ENCODE measurements at places on chromosomes 11 and 22.
A peak's percentile ranks its signal among the peaks of the same experiment; 100 is the strongest.

DNA sequence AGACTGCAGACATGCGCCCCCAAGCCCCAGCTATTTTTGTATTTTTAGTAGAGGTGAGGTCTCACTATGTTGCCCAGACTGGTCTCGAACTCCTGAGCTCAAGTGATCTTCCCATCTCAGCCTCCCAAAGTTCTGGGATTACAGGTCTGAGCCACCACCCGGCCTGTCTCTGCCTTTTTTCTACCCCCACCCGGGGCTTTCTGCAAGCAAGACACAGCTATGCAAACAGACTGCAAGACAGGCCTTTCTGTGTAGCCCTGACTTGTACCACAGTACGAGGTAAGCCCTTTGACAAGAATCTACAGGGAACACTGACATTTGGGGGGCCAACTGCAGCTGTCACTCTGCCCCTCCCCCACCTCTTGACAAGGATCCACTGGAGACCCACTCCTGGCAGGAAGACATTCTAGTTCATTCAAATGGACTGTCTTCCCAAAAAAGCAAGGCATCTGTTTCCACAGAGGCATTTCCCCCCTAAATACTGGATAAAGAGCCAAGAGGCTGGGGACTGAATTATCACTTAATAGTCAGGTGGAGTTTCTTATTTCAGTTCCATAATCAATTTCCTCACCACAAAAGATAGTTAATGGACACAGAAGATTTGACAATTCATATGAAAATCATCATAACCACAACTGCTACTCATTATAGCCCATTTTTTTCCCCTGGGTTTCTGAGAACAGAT is 118.2 kb downstream of the ABTB2 start:
- DNase-seq, result no peak

DNA sequence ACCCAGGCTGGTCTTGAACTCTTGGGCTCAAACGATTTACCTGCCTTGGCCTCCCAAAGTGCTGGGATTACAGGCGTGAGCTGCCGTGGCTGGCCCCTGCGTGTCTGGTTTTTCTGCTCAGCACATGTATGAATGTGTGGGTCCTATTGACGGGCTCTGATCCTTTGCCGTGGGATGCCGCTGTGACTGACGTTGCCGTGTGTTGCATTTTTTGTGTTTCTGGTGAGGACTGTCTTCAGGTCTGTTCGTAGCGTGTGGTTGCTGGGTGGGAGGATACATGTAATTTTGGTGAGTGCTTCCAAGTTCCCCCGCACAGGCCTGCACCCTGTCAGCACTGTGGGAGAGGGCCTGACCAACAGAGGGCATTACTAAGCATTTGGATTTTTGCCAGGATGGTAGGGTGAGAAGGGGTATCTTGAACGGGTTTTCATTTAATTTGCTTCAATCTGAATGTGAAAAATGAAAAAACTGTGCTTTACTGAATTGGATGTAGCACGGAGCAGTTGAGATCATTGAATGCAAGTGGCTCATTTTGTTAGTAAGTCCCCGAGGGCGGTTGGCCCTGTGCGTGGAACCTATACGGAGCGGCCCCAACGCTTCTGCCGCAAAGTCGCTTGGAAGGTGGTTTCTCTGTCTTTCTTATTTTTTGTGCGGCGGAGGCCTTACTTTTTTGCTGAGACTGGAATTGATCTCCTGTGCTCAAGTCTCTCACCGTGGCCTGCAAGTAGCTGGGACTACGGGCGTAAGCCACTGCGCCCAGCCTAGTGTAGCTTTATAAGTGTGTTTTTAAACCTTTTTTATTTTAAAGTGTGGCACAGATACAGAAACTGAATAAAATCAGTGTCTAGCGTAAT is 8.2 kb downstream of the ZBED4 start:
- DNase-seq, result no peak

GRCh38 chr22:33848251-33848650 is 72.0 kb downstream of the LARGE1 start:
- no peak for DNase-seq

GRCh38 chr11:46718155-46719019 is 626 bp upstream of the F2 start:
- DNase-seq, result peak; percentile 82

- DNase-seq, result no peak
These were observed 6.9 kb downstream of the MOB2 start for GRCh38 chr11:1479678-1480118.

- DNase-seq, result no peak
These were observed 4.3 kb downstream of the CAPN5 start for GRCh38 chr11:77071077-77071476.

DNA sequence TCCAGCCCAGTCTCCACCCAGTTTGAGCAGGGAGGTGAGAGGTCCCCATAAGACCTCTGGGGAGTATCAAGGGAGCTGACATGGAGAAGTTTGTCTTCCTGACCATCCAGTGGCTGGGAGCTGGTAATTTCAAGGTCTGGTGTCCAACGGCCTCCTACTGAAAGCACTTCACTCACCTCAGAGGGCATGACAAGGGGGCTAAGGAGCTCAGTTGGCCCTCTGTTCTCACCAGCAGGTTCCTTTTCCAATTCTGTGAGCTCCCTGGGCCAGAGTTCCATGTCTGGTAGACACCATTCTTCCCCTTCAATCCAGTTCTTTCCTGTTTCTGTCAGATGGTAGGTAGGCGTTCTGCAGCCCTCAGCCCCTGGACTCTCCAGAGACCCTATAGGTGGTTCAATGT is 3.1 kb downstream of the SELENOH start:
- no peak for DNase-seq

DNA sequence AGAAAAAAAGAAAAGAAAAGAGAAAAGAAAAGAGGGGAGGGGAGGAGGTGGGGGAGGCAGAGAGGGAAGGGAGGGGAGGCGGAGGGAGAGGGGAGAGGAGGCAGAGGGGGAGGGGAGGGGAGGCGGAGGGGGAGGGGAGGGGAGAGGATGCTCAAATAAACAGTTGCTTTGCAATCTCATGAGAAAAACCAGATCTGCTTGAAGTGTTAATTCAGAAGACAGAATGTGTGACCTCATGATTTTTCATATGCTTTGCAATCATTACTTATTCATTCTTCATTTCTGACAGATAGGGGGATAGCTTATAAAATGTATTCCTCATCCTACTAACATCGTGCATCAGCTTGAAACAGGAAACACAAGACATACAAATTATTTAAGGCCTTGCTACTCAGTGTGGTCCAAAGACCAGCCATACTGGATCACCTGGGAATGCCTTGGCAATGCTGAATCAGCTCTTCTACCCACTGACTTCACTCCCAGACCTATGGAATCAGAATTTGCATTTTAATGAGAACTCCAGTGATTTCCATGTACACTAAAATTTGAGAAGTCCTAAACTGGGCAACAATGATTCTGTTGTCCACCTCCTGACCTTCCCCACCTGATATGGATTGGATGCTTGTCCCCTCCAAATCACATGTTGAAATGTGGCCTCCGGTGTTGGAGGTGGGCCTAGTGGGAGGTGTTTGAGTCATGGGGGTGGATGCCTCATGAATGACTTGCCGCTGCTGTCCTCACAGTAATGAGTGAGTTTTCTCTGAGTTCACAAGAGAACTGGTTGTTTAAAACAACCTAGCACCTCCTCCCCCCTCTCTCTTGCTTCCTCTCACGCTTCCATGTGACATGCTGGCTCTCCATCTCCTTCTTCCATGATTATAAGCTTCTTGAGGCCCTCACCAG is 69.2 kb downstream of the CCDC34 start:
- DNase-seq, result no peak

GRCh38 chr11:124807201-124807600 is 7.0 kb upstream of the MSANTD2 start:
- no peak for DNase-seq

GRCh38 chr22:27397954-27398342 is 403.6 kb downstream of the MN1 start:
- DNase-seq, result no peak

GRCh38 chr11:43245466-43245865 is 66.3 kb upstream of the API5 start:
- DNase-seq, result no peak

GRCh38 chr11:64892411-64892831 is 14.0 kb upstream of the EHD1 start:
- DNase-seq, result no peak

- no peak for DNase-seq
These were observed 7.4 kb downstream of the CNTF start for GRCh38 chr11:58629857-58630256.

DNA sequence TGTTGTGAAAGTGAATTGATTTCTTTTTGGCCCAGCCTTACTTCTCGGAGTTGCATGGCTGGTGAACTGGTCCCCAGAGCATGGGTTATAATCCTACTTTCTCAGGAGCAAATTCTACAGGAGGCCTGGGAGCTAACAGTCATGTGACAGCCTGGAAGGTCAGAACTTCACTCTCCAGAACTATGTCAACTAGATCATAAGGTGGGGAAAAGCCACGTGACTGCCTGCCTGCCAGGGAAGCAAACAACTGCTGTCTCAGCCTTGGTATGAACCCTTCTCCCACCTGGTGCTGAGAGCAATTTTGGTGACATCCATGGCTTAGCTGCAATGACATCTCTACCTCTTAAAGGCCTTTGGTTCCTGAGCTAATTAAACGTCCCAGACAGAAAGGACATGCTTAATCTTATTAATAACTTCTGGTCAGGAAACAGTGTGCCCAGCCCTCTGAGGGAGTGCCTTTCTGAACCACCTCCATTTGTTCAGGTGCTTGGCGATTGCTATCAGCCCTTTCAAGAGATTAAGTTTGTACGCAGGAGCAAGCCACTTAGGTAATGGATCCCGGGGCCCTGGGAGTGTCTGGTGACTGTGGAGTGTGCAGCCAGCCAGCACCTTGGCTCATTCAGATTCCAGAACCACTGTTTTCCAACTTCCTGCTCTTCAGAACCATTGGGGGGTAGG is 1.4 kb upstream of the CREB3L1 start:
- no peak for DNase-seq

GRCh38 chr11:37747121-37747520 is 1149.1 kb upstream of the RAG2 start:
- no peak for DNase-seq

DNA sequence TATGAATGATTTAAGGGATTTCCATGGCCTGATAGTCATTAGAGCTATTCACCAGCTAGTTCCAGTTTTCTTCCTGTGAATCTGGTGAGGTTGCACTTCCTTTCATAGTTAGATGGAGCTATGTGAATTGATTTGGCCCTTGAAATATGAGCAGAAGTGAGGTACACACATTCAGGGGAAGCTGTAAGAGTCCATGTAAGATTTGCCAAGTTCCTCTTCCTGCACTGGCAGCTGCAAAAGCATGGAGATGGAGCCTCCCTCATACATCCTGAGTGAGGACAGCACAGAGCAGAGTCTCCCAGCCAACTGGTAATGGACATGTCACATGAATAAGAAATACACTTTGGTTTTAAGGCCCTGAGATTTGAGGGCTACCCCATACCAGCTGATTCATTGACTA is 111.7 kb downstream of the CD44 start:
- DNase-seq, result no peak

DNA sequence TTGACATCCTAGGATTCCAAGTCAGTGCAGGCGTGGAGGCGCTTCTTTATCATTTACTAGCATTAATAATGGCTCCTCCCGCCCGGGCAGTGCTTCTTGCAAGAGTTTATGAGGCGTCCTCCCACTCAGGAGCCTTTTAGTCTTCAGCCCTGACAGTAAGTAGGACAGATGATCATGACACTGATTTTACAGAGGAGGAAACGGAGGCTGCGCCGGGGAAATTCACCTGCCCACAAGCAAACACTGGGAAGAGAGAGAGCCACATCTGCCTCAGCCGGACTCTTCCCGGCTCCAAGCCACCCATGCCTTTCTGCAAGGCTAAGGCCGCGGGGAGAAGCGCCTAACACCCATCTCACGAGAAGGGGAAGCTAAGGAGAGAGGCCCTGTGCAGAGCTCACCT is 35.9 kb downstream of the KIAA0930 start:
- no peak for DNase-seq

- no peak for DNase-seq
These were observed 36.7 kb downstream of the SERPIND1 start for GRCh38 chr22:20810645-20811044.

DNA sequence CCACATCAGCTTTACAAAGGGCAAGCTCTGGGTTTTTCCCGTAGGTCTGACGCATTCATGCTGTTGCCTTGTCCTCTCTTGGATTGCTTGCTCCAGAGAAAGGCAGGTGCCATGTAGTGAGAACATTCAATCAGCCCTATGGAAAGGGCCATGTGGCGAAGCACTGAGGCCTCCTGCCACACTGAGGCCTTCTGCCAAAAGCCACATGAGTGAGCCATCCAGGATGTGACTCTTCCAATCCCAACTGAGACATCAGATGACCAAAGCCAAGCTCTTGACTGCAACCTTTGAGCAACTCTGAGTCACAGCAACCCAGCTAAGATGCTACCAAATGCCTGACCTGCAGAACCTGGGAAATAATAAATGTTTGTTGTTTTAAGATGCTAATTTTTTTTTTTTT is 9.0 kb upstream of the PANX3 start:
- no peak for DNase-seq

DNA sequence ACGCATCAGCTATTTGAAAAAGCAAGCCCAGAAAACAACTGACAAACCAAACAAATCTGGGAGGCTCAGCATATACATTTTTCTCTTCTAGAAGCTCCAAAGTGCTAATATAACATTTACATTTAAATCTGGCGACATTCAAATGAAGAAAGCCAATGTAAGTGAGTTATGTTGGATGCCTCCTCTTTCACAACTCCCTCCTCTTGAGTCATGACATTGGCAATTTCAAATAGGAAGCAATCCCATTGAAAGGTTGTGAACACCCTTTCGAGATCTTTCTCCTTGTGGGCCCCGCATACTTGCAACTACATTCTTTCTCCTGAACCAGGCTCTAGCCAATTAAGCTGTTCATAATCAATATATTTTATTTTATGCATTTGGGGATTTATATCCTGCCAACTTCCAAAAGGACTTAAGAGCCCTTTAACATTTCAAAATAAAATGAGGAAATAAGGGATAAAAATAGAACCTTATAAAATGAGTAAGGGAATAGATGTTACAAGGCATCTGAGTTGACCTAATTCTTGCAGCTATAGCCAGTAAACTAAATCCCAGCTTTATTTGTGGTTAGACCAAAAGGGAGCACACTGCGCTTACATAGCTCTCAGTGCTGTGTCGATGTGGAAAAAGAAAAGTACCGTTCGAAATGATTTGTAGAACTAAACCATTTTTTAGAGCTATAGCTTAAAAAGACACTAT is 129.5 kb upstream of the SESN3 start:
- no peak for DNase-seq

DNA sequence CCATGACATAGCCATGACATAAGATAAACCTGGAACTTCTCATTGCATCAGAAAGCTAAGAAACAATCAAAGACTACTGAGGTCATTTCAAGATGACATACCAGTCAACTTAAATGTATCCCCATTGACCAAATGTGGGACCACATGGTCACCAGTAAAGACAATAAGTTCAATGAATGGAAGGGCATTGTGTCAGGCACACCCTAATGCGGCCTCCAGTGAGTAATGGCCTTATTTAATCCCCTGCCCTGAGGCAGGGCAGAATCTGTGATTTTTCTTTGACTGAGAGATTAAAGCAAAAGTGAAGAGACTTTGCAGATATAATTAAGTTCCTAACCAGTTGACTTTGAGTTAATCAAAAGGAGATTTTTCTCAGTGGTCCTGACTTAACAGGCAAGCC is 17.3 kb upstream of the SYT8 start:
- DNase-seq, result no peak

Data from NCI-H774 (cell line).